ENCODE measurements at places on chromosomes 7 and 10. TPM values are rescaled to one million over a fixed set of nuclear protein-coding genes. Genes with fewer than 3 reads are reported as not detected.

Gene ECHDC3
- 161 TPM for total RNA-seq

Gene RNF148
- total RNA-seq: 1.2 TPM

DNA sequence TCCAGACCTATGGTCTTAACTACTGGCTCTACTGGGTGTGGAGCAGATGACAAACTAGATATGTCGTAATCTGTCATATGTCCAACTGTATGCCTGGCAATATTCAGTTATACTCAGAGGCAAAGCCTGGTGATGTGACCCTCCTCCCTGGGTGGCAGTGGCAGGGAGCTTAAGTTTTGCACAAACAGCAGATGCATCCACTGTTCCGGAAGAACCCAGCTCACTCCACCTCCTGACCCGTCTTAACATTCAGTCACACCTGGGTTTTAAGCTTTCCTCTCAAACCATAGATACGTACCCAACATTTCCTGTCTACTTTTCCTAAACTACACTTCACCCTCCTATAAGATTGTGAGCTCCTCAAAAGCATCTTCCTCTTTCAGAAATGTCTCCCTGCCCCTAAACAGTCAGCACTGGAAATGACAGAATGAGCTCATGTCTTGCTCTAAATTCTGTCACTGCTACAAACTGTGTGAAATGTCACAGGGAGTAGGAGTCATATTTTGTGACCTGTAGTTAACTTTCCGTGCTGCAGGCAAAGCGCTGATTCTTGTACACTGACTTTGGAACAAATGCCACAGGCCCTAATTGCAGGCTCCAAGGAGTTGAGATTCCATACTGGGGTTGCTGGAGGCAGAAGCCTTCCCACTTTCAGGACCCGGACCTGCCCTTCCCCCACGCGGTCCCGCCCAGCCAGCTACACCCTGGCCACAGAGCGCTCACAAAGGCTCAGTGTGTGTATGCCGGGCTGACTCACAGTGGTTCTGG lies 23.9 kb downstream of the SCD start:
- peak; percentile 91 for DNase-seq

- DNase-seq: no peak
Measured at GRCh38 chr7:72057796-72058195, 354.3 kb downstream of the CALN1 start.

DNA sequence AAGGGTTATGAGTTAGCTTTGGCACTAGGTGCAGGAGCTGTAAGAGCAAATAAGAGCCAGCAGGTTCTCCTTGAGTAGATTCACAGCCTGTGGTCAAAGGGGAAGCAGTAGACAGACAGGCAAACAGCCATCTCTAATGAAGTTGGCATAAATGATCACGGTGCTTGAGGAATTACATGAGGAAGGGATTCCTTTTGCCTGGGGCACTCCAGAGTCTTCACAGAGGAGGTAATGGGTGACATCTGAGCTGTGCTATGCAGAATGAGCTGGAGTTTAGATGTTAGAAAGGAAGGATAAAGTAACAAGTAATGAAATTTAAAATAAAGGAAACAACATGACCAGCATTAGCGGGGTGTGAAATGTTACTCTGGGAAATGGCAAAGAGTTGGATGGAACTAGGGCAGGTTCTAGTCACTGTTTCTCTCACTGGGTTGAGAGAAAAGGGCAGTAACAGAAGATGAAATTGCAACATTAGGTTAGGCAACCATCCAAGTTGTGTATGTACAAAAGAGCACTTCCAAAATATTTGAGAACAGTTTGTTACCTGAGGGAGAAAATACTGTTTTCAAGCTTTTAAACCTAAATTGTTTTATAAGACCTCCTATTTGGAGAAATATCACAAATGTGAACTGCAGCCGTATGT lies 613.8 kb downstream of the PHTF2 start:
- DNase-seq: no peak

DNA sequence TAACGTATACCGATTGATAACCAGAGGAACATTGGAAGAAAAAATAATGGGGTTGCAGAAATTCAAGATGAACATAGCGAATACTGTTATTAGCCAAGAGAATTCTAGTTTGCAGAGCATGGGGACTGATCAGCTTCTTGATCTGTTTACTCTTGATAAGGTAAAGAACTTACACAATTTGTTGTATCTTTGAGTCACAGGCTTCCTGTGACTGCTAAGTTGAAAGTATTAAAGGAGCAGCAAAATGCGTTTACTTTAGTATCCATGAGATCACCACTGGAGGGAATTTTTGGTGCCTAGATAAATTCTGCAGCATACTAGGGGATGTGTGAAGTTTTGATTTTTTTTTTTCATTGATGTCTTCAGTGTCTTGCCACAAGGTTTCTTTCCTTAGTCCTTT lies 103.6 kb downstream of the BTAF1 start:
- DNase-seq: no peak

GRCh38 chr7:87878208-87878735 lies 2.0 kb downstream of the DBF4 start:
- DNase-seq: no peak

DNA sequence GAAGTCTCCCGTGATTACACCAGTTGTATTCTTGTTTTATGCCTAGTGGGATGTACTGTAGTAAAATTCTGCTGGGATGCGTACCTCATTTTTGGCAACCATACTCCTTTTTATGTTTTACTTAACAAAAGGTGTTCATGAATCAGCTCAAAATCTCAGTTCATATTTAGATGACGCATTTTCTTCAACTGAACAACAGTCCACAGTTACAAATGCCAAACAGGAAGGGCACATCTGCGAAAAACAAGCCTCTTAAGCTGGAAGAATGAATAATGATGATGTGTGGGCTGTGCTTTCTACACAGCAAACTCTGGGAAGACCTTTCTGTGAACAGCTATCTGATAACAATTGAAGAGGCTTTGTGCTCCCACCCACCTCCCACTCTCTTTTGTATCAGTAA lies 68.4 kb upstream of the NRBF2 start:
- no peak for DNase-seq

Measured in mesenteric fat pad (tissue), 1 donor.